Immature natural killer cell (primary cell): ENCODE measurements at places on chromosomes 2 and 18. TPM values are rescaled to one million over a fixed set of nuclear protein-coding genes. Genes with fewer than 3 reads are reported as not detected.

- no peak for DNase-seq
Measured at GRCh38 chr2:128447538-128447995, 128.9 kb upstream of the HS6ST1 start.

KCNF1 gene
- polyA plus RNA-seq, result not detected

CRYBA2 gene
- not detected for polyA plus RNA-seq

TXNDC2 gene
- not detected for polyA plus RNA-seq

- DNase-seq, result no peak
Measured at GRCh38 chr2:204449977-204450376, 95.3 kb upstream of the PARD3B start.

DNA sequence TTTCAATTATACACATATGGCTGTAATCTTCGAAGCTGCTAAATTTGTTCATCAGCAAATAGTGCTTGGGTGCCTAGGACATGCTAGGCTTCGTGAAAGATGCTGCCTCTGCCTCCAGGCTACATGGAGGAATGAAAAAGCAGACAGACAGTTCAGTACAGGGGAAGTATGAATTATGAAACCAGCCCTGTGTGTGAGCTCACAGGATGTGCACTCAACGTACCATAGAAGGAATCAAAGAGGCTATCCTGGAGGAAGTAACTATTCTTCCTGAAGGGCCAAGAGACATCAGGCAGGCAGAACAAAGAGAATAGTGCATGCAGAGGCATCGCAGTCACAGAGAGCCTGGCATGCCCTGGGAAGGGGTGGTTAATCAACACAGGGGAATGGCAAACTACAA lies 61.4 kb downstream of the DYM start:
- DNase-seq, result no peak

DNA sequence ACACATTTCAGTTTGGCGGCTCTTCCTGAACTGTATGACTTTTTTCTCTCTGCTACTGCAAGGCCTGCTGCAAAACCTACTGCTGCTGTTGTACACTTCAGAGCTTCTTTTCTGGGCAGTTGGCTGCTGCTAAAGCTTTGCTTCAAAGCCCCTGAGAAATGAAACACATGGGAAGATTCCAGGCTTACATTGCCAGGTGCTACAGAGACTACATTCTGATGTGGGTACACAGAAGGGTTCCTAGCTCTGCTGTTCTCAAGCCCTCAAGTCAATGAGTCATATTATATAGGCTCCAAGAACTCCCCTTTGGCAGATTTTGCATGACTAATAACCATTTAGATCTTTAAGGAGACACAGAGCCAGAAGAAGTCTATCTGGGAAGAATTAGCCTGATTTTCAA lies 12.9 kb upstream of the PGAP1 start:
- DNase-seq, result no peak

TMEM37 gene
- not detected for polyA plus RNA-seq

GREB1 gene
- polyA plus RNA-seq, result not detected

UGT1A5 gene
- not detected for polyA plus RNA-seq

TRMT61B gene
- 20.5 TPM for polyA plus RNA-seq

DNA sequence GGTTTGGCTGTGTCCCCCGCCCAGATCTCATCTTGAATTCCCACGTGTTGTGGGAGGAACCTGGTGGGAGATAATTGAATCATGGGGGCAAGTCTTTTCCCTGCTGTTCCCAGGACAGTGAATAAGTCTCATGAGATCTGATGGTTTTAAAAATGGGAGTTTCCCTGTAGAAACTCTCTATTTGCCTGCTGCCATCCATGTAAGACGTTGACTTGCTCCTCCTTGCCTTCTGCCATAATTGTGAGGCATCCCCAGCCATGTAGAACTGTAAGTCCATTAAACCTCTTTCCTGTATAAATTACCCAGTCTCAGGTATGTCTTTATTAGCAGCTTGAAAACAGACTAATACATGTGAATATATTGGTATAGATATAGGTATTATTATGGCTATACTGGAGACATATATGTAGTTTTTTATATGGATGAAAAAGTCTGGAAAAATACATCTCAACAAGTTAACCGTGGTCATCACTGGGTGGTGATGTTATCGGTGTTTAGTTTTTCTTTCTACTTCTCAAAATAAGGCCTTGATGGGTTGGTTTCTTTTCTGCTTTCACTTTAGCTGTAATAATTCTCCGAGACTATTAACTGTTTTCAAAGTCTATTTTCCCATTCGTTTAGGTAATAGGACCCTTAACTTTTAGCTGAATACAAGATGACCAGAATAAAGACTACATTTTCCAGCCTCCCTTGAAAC lies 39.1 kb upstream of the NCOA1 start:
- peak; percentile 21 for DNase-seq

DNAH6 gene
- 0.07 TPM for polyA plus RNA-seq

DNA sequence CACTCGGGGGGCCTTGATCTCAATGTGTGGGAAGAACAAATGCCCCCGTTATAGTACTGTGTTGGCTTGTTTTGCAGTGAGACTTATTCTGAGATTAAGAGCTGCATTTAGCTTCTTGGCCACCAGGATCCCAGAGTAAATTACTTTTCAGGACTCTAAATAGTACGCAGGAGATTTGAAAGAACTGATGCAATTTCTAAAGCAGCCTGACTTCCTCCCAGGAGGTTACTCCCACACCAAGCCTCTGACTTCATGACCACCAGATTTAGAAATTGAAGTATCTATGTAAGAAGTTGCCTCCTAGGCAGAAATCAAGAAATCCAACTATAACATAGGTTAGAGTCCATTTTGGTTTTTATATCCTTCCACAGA lies 67.0 kb downstream of the FEZ2 start:
- DNase-seq, result no peak

GRCh38 chr18:59923539-59924196 lies 23.9 kb downstream of the PMAIP1 start:
- DNase-seq, result no peak

DNA sequence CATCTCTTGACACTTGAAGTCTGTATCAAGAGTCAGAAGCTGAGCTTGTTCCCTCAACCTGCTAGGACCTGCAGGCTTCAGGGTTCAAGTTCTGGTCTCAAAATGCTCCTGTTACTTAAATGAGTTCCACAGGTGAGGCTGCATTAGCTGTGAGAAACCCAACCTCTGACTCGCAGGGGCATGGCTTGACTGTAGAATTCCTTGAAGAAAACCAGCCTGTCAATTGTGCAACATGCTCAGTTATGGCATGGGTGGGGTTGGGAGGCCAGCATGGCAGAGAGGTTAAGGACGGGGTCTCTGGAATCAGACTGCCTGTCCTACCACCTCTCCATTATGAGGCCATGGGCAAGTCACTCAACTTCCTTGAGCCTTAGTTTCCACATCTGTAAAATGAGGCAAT lies 235.8 kb downstream of the EN1 start:
- no peak for DNase-seq

- DNase-seq, result no peak
Measured at GRCh38 chr18:49707599-49707998, 105.7 kb downstream of the ACAA2 start.

HNMT gene
- 0.78 TPM for polyA plus RNA-seq

ERFE gene
- polyA plus RNA-seq, result 5.7 TPM

DNA sequence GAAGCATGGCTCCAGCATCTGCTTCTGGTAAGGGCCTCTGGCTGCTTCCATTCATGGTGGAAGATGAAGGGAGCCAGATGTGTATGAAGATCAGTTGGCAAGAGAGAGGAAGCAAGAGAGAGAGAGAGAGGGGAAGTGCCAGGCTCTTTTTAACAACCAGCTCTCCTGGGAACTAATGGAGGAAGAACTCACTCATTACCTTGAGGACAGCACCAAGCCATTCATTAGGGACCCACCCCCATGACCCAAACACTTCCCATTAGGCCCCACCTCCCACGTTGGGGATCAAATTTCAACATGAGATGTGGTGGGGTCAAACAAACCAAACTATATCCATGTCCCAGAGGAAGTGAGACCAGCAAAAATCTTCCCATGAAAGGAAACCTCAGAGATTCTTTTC lies 124.8 kb upstream of the SIX2 start:
- DNase-seq, result no peak
